ENCODE measurements at places on chromosomes 2 and 18.

- DNase-seq, result no peak
Measured at GRCh38 chr2:223720367-223720766, 117.0 kb downstream of the AP1S3 start.

- DNase-seq, result no peak
Measured at GRCh38 chr2:85619617-85620016, 3.6 kb downstream of the USP39 start.

DNA sequence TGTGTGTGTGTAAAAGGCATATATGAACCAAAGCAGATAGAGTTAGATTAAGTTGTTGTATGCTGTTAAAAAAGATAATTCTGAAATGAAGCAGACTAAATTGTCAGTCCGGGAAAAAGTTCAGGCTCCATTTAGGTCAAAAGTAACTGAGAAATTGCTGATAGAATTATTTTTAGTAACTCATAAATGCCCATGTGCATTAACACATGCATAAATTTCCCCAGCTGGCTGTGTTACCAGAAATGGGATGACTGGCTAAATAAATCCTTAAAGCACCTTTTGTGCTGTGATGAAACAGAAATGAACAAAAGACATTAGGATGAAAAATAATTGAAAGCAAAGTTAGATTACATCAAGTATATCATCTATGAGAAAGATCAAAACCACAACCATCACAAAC, 111.3 kb downstream of the NYAP2 start:
- DNase-seq, result no peak

GRCh38 chr18:12336887-12337286, 28.8 kb downstream of the TUBB6 start:
- DNase-seq, result no peak

GRCh38 chr2:179050755-179051154, 818 bp upstream of the CCDC141 start:
- no peak for DNase-seq
